IMR-90 (cell line): ENCODE measurements at places on chromosomes 7 and 10. TPM values are rescaled to one million over a fixed set of nuclear protein-coding genes. Genes with fewer than 3 reads are reported as not detected.

- H3K27ac ChIP-seq = no peak overlapping the region
- H3K27me3 ChIP-seq = no peaks in the 10 kb centered on the region
- peaks cover 4% of the 10 kb centered on the region; the same call in 1 of the 2 replicates for H3K4me1 ChIP-seq
Measured at GRCh38 chr7:33900501-33900900, 4.8 kb upstream of the BMPER start.

GRCh38 chr7:127391591-127392181 lies 822 bp downstream of the ZNF800 start:
- 0 out of 2 replicates have a peak, but pooled peaks cover 2% of the 10 kb centered on the region for H3K4me1 ChIP-seq
- peak overlapping the region; percentile 76 for H3K27ac ChIP-seq
- no peaks in the 10 kb centered on the region for H3K27me3 ChIP-seq
- peak overlapping the region; percentile 89 for H3K4me3 ChIP-seq
- DNase-seq = peak; percentile 24
- H3K36me3 ChIP-seq = peaks cover 3% of the 10 kb centered on the region; the same call in 1 of the 2 replicates

GRCh38 chr7:29231671-29232232 lies 37.2 kb downstream of the CHN2 start:
- no peaks in the 10 kb centered on the region for H3K4me1 ChIP-seq
- H3K4me3 ChIP-seq = no peak overlapping the region
- no peak for DNase-seq
- H3K36me3 ChIP-seq = no peaks in the 10 kb centered on the region
- H3K27ac ChIP-seq = no peak overlapping the region

- peaks cover 29% of the 10 kb centered on the region for H3K36me3 ChIP-seq
- H3K4me3 ChIP-seq = no peak overlapping the region
- peak; percentile 52 for DNase-seq
- H3K27me3 ChIP-seq = no peaks in the 10 kb centered on the region
- peak overlapping the region; percentile 2; the same call in 1 of the 2 replicates for H3K27ac ChIP-seq
- H3K4me1 ChIP-seq = peaks cover 7% of the 10 kb centered on the region
Measured at GRCh38 chr10:878333-878759, 53.2 kb downstream of the LARP4B start.

DNA sequence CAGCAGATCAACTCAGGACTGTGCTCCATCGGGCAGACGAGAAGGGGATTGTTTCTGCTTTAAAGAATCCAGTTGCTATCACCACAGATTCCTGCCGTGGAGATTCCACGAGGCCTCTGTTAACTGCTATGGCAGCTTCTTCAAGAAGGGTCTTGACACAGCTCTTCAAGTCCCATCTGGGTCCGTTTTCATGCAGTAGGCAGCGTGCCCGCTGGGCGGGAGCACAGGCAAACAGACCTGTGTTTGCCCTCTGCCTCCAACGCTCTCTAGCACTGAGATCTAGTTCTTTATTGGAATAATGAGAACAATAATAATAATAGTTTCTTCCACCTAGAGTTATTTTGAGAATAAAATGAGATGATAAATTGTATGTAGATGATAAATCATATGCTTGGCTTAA lies 127.2 kb upstream of the SP8 start:
- H3K27me3 ChIP-seq = no peaks in the 10 kb centered on the region
- H3K27ac ChIP-seq = no peak overlapping the region
- no peaks in the 10 kb centered on the region for H3K36me3 ChIP-seq

- DNase-seq = peak; percentile 75
- no peaks in the 10 kb centered on the region; the same call in 1 of the 2 replicates for H3K4me1 ChIP-seq
- no peaks in the 10 kb centered on the region for H3K36me3 ChIP-seq
- H3K27me3 ChIP-seq = no peaks in the 10 kb centered on the region
- H3K27ac ChIP-seq = no peak overlapping the region
Measured at GRCh38 chr10:28130267-28130666, 131.4 kb upstream of the ODAD2 start.

- H3K36me3 ChIP-seq = no peaks in the 10 kb centered on the region
- no peak overlapping the region for H3K4me3 ChIP-seq
- H3K27ac ChIP-seq = no peak overlapping the region
- no peak for DNase-seq
- H3K4me1 ChIP-seq = peaks cover 19% of the 10 kb centered on the region
Measured at GRCh38 chr10:33120700-33121099, 162.7 kb upstream of the ITGB1 start.

DNA sequence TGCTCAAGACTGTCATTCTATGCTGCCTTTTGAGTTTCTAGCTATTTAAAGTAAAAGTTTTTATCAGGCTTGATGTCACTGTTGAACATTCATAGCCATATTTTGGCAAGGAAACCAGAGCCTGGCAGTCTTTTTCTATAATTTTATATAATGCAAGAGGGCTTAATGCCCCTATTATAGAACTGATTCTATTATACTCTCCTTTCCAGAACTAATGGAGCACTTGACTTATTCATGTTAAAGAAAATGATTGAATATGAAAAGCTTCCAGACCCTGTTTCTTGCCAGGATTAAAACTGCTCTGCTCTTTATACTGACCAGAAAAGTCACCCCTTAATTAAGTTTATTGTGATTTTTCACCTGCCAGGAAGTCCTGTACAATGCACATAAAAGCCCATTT lies 337.6 kb upstream of the CHRM2 start:
- no peaks in the 10 kb centered on the region for H3K36me3 ChIP-seq
- no peak for DNase-seq
- no peak overlapping the region for H3K4me3 ChIP-seq
- H3K27ac ChIP-seq = no peak overlapping the region
- no peaks in the 10 kb centered on the region for H3K27me3 ChIP-seq

- H3K36me3 ChIP-seq = no peaks in the 10 kb centered on the region
- peaks cover 5% of the 10 kb centered on the region; the same call in 1 of the 2 replicates for H3K27me3 ChIP-seq
- no peak overlapping the region for H3K27ac ChIP-seq
- H3K4me3 ChIP-seq = no peak overlapping the region
Measured at GRCh38 chr7:142807855-142808460, 37.2 kb downstream of the PRSS2 start.

GRCh38 chr7:131521651-131522163 lies 34.7 kb downstream of the PODXL start:
- H3K36me3 ChIP-seq = no peaks in the 10 kb centered on the region
- no peak for DNase-seq
- H3K27ac ChIP-seq = no peak overlapping the region
- H3K4me1 ChIP-seq = no peaks in the 10 kb centered on the region

GRCh38 chr7:95972523-95972922 lies 200.2 kb downstream of the DYNC1I1 start:
- no peaks in the 10 kb centered on the region for H3K36me3 ChIP-seq
- no peak overlapping the region for H3K4me3 ChIP-seq
- H3K4me1 ChIP-seq = no peaks in the 10 kb centered on the region
- no peaks in the 10 kb centered on the region for H3K27me3 ChIP-seq

DNA sequence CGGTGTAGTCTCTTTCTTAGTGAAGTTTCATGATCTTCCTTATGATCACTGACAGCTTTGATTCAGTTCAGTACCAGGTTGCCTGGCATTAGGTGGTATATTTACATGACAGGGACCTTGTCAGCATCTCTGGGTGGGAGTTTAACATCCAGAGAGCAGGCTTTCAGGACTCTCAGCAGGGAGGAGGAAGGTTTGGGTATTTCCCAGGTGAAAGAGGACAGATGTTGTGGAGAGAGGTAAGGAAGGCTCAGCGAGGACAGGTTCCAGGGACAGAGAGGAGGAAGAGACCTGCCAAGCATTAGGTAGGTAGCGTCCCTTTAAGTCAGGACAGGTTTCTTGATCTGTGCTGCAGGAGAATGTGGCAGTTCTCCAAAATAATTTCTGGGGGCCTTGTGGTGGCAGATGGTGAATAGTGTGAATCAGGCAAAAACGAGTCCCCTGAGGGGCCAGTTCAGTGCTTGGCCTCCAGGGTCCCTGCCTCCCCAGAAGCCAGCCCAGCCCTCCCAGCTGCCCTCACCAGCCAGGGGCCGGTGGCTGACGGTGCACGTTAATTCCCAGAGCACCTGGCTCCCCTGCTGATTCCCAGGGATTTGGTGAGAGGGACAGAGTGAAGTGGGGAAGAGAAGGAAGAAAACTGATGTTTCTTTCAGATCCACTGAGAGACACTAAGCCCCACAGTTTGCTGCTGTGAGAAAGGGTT lies 82.0 kb downstream of the VWC2 start:
- no peak overlapping the region for H3K27ac ChIP-seq
- H3K36me3 ChIP-seq = no peaks in the 10 kb centered on the region
- no peak for DNase-seq
- H3K4me1 ChIP-seq = no peaks in the 10 kb centered on the region
- no peaks in the 10 kb centered on the region for H3K27me3 ChIP-seq
- no peak overlapping the region for H3K4me3 ChIP-seq

- no peak overlapping the region for H3K4me3 ChIP-seq
- no peak for DNase-seq
- no peak overlapping the region for H3K27ac ChIP-seq
- no peaks in the 10 kb centered on the region for H3K36me3 ChIP-seq
- no peaks in the 10 kb centered on the region for H3K27me3 ChIP-seq
- H3K4me1 ChIP-seq = no peaks in the 10 kb centered on the region
Measured at GRCh38 chr7:91835091-91835825, 45.2 kb downstream of the MTERF1 start.

- no peaks in the 10 kb centered on the region for H3K27me3 ChIP-seq
- no peak for DNase-seq
- no peak overlapping the region for H3K27ac ChIP-seq
- no peak overlapping the region for H3K4me3 ChIP-seq
Measured at GRCh38 chr7:134062460-134062859, 64.7 kb upstream of the LRGUK start.

DNA sequence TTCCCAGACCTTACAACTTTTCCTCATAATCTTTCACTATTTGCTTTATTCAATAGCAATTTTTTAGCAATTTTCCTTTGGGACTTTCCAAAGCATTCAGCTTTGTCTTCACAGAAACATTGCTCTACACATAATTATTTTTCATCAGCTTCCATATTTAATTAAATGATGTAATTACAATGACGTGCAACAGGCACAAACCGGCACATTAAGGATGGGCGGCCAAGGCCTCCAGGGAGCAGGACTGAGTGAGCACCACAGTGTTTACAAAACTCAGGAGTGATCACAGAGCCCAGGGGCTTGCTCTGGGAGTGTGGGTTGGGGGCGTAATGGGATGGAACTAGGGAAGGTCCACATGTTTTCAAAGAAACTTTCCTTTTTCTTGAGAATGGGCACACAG lies 69.8 kb downstream of the MAD1L1 start:
- no peak overlapping the region for H3K27ac ChIP-seq
- H3K4me3 ChIP-seq = no peak overlapping the region

DNA sequence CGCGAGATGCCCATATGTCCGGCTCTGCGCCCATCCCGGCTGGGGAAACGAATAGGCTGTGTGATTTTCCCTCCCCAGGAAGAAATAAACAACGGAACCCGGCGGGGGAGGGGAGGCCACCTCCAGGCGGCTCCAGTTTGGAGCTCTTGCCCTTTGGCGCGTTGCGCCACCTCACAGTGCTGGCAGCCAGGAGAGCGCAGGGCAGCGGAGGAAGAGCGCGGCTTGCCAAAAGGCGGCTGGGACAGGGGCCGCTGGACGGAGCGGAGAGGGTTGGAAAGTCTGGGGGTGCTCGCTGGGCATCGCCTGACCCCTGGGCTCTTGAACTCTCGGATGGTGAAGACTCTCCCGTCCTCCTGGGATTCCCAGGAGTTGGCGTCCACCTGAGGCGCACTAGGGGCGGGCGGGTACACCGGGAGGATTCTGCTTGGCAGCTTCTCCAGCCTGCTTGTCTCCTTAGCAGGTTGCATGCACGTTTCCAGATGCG lies 5.3 kb upstream of the NEUROG3 start:
- H3K36me3 ChIP-seq = no peaks in the 10 kb centered on the region
- DNase-seq = no peak
- H3K4me3 ChIP-seq = no peak overlapping the region

DNA sequence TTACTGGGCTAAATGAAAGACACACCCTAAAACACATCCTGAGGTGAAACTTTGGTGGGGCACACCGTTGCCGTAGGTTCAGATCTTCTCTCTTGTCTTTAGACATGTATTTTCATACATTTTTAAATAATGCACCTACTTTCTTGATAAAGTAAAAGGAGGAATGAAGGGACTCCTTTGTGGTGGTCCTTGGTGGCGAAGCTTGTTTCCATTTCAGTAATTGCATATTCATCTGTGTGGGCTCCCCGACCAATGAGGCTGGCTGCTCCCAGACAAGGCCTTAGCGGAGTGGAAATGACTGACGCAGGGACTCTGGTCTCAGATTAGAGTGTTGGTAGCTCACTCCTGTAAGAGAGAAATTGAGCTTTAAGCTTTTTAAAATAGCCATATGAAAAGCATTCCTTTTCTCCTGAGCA lies 815 bp downstream of the CCSER2 start:
- peak overlapping the region; percentile 90 for H3K27ac ChIP-seq
- H3K27me3 ChIP-seq = no peaks in the 10 kb centered on the region
- peak; percentile 59 for DNase-seq
- no peaks in the 10 kb centered on the region for H3K36me3 ChIP-seq
- peak overlapping the region; percentile 96 for H3K4me3 ChIP-seq

- no peak overlapping the region for H3K4me3 ChIP-seq
- H3K36me3 ChIP-seq = no peaks in the 10 kb centered on the region
- no peaks in the 10 kb centered on the region for H3K27me3 ChIP-seq
- H3K27ac ChIP-seq = no peak overlapping the region
- no peaks in the 10 kb centered on the region for H3K4me1 ChIP-seq
- DNase-seq = no peak
Measured at GRCh38 chr7:37820708-37821468, 27.5 kb upstream of the NME8 start.

DNA sequence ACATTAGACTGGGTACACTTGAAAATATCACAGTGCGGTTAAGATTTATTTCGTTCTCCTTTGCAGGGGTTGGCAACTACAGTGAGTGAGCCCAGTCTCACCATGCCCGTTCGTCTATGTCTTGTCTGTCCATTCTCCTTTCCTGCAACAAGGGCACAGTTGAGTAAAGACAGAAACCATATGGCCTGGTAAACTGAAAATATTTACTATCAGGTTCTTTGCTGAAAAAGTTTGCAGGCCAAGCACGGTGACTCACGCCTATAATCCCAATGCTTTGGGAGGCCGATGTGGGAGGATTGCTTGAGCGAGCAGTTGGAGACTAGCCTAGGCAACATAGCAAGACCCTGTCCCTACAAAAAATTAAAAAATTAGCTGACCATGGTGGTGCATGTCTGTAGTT lies 11.4 kb upstream of the KCTD7 start:
- no peak overlapping the region for H3K27ac ChIP-seq
- DNase-seq = peak; percentile 17
- H3K4me1 ChIP-seq = peaks cover 2% of the 10 kb centered on the region; the same call in 1 of the 2 replicates

GRCh38 chr10:62214364-62214874 lies 54.2 kb downstream of the RTKN2 start:
- no peak overlapping the region for H3K27ac ChIP-seq
- H3K4me3 ChIP-seq = no peak overlapping the region
- no peaks in the 10 kb centered on the region for H3K36me3 ChIP-seq
- H3K27me3 ChIP-seq = no peaks in the 10 kb centered on the region

GRCh38 chr10:84007482-84007881 lies 131.8 kb upstream of the GHITM start:
- no peak overlapping the region for H3K4me3 ChIP-seq
- no peak for DNase-seq
- no peaks in the 10 kb centered on the region for H3K27me3 ChIP-seq
- no peak overlapping the region for H3K27ac ChIP-seq

The EFCAB10 gene
- not detected in 2 replicates for total RNA-seq

The DHTKD1 gene
- total RNA-seq = 20.3 and 27.8 TPM in 2 replicates

The RAMP3 gene
- not detected in 2 replicates for total RNA-seq

The EN2 gene
- total RNA-seq = not detected in 2 replicates

The CRHR2 gene
- total RNA-seq = not detected in 2 replicates

The VPS41 gene
- 28.0 and 51.9 TPM in 2 replicates for total RNA-seq

The PTPRN2 gene
- total RNA-seq = under 0.01 TPM in 1 of 2 replicates, not detected in the other

The MOGAT3 gene
- total RNA-seq = not detected in 2 replicates

The SH2D4B gene
- total RNA-seq = not detected in 2 replicates
